ENCODE measurements at places on chromosomes 7 and 10. TPM values are rescaled to one million over a fixed set of nuclear protein-coding genes. Genes with fewer than 3 reads are reported as not detected.

The ACTR3C gene
- not detected for total RNA-seq

The RET gene
- 2.7 TPM for total RNA-seq

The GHITM gene
- 127 TPM for total RNA-seq

The FAM25C gene
- total RNA-seq, result not detected

The OR6B1 gene
- total RNA-seq, result not detected

The MYOF gene
- 1.6 TPM for total RNA-seq

The NAT16 gene
- not detected for total RNA-seq

The ABHD11 gene
- total RNA-seq, result 9.3 TPM

The ZC3HAV1L gene
- 7.1 TPM for total RNA-seq

The GPRIN2 gene
- total RNA-seq, result 6.9 TPM

The SPDYE1 gene
- not detected for total RNA-seq

- no peak overlapping the region for H3K27ac ChIP-seq
- DNase-seq, result no peak
These were observed 4.4 kb upstream of the MPP7 start for GRCh38 chr10:28307267-28307666.

DNA sequence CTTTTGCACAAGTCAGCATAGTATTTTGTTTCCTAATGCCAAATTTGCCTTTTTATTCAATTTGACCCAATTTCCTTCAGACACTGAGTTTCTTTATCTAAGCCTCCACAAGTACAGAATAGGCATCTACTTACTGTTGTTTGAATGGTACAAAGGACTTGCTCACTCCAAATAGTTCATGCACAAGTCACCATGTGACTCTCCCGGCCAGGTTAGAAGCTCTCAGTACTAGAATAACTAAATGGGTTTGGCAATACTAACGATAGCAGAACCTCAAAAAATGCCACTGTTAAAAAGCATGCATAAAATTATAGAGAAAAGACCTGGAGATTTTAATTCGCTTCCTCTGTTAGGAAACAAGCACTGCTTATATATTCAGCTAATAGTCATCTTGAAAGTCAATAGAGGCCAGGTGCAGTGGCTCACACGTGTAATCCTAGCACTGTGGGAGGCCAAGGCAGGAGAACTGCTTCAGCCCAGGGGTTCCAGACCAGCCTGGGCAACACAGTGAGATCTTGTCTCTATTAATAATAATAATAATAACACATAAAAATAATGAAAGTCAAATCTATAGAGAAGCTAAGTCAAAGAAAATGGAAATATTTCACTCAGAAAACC is 335.8 kb upstream of the MBL2 start:
- H3K4me1 ChIP-seq, result no peaks in the 10 kb centered on the region
- DNase-seq, result no peak
- H3K4me3 ChIP-seq, result no peak overlapping the region
- H3K27me3 ChIP-seq, result no peaks in the 10 kb centered on the region
- no peaks in the 10 kb centered on the region for H3K36me3 ChIP-seq
- no peak overlapping the region for H3K27ac ChIP-seq

- DNase-seq, result no peak
- H3K4me1 ChIP-seq, result peaks cover 11% of the 10 kb centered on the region
- no peak overlapping the region for H3K27ac ChIP-seq
- H3K27me3 ChIP-seq, result peaks cover 29% of the 10 kb centered on the region
- no peaks in the 10 kb centered on the region for H3K36me3 ChIP-seq
- H3K4me3 ChIP-seq, result no peak overlapping the region
These were observed 2.6 kb upstream of the TNS3 start for GRCh38 chr7:47584536-47584895.

DNA sequence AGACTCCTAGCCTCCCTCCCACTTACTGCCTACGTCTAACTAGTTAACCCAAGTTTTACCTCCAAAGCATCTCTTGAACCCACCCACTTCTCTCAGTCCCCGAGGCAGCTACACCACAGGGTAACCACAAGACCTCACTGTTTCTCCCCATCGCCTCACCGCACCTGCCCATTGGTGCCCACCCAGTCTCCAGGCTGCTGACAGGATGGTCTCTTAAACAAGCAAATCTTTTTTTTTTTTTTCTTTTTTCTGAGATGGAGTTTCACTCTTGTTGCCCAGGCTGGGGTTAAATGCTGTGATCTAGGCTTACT is 47.0 kb downstream of the DENND2A start:
- H3K27me3 ChIP-seq, result no peaks in the 10 kb centered on the region
- H3K27ac ChIP-seq, result no peak overlapping the region
- no peaks in the 10 kb centered on the region for H3K4me1 ChIP-seq
- no peak for DNase-seq
- no peak overlapping the region for H3K4me3 ChIP-seq

DNA sequence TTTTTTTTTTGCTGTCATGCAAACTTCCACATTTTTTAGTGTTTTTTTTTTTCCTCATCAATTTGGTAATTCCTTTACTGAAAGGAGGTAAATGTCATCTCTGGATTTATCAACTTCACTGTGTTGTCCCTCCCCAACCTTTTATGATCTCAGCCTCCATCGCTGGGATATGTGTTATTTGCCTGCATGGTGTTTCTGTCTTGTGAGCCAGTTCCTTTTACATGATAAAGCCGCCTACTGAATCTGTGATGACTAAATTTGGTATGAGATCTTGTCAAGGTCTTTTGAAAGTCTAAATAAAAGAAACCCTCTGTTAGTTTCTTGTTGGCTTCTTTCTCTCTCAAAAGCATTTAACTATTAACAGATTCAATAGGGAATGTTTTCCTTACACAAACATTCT is 39.3 kb downstream of the TAS2R41 start:
- peaks cover 16% of the 10 kb centered on the region for H3K4me1 ChIP-seq
- DNase-seq, result no peak
- no peak overlapping the region for H3K27ac ChIP-seq

- no peak overlapping the region for H3K4me3 ChIP-seq
- no peak overlapping the region for H3K27ac ChIP-seq
- H3K4me1 ChIP-seq, result no peaks in the 10 kb centered on the region
These were observed 126.6 kb upstream of the GNAI1 start for GRCh38 chr7:80008039-80008438.

- peaks cover 12% of the 10 kb centered on the region for H3K4me1 ChIP-seq
- no peak for DNase-seq
- no peaks in the 10 kb centered on the region for H3K27me3 ChIP-seq
- H3K4me3 ChIP-seq, result no peak overlapping the region
- no peaks in the 10 kb centered on the region for H3K36me3 ChIP-seq
These were observed 64.9 kb upstream of the NRBF2 start for GRCh38 chr10:63068246-63068645.

DNA sequence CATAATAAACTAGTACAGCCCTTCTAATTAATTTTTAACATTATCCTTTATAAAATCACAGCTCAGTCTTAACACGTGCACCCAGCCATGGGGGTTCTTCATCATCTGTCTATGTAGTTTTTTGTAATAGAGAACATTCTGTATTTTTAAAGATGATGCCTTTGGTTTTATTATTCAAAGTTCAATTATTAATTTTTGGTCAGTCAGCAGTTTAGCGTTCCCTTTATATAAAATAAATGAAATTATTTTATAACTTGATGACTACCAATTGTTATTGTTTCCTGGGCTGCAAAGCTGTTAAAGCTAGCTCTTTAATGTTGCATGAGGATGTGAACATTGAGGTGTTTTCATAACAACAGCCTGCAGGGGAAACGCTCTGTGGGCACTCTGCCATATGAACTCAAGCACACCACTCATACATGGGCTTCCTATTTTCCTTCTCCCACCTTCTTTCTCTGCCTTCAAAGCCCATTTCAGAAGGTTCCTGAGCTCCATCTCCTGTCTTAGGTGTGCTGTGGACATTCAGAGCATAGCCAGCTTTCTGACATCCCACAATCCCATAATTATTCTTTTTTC is 172.0 kb upstream of the YAE1 start:
- no peaks in the 10 kb centered on the region for H3K36me3 ChIP-seq
- no peak overlapping the region for H3K27ac ChIP-seq
- H3K4me1 ChIP-seq, result no peaks in the 10 kb centered on the region
- no peak for DNase-seq
- no peaks in the 10 kb centered on the region for H3K27me3 ChIP-seq

- H3K27ac ChIP-seq, result no peak overlapping the region
- no peak for DNase-seq
- no peaks in the 10 kb centered on the region for H3K27me3 ChIP-seq
These were observed 14.2 kb downstream of the PDLIM1 start for GRCh38 chr10:95276367-95277200.

- no peak overlapping the region for H3K27ac ChIP-seq
- peaks cover 6% of the 10 kb centered on the region for H3K4me1 ChIP-seq
- H3K4me3 ChIP-seq, result no peak overlapping the region
- H3K36me3 ChIP-seq, result no peaks in the 10 kb centered on the region
- no peak for DNase-seq
- H3K27me3 ChIP-seq, result peaks cover 11% of the 10 kb centered on the region
These were observed 351.5 kb upstream of the AUTS2 start for GRCh38 chr7:69246758-69247157.

DNA sequence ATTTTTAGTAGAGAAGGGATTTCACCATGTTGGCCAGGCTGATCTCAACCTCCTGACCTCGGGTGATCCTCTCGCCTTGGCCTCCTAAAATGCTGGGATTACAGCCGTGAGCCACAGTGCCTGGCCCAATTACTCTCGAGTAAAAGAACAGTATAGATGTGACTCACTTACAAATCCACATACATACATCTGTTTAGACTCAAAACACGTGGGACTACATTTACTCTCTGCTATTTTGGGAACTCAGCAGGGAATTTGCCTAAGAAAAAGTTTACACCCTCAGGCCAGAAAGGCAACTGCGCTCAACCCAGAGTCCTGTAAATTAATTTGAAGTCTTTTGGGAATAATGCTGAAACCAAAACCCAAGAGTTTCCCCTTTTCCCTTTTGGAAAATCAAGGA is 289.7 kb downstream of the KLF6 start:
- no peak overlapping the region for H3K27ac ChIP-seq
- H3K4me3 ChIP-seq, result no peak overlapping the region
- H3K4me1 ChIP-seq, result peaks cover 3% of the 10 kb centered on the region
- H3K36me3 ChIP-seq, result no peaks in the 10 kb centered on the region
- no peak for DNase-seq

- DNase-seq, result peak; percentile 36
- peaks cover 8% of the 10 kb centered on the region for H3K4me1 ChIP-seq
- no peak overlapping the region for H3K27ac ChIP-seq
- no peaks in the 10 kb centered on the region for H3K36me3 ChIP-seq
These were observed 2.6 kb upstream of the MUC12 start for GRCh38 chr7:100966542-100967291.

DNA sequence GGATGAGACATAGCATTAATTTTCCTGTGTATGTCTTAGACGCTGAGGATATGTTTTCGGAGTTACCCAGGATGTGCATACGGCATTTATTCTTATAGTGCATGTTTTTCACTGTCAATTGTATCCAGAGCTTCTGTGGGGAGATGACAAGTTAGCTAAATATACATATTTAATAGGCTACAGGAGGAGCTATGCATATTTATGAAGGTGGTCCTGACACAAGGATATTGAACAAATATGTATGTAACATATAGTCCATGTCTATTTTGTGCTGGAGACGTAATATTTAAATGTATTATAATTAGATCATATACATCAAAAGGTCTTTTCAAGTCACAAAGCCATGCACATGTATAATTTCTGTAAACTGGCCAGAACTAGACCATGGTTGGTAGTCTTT is 16.0 kb downstream of the IL6 start:
- DNase-seq, result no peak
- no peaks in the 10 kb centered on the region for H3K36me3 ChIP-seq
- H3K4me1 ChIP-seq, result no peaks in the 10 kb centered on the region
- H3K27ac ChIP-seq, result no peak overlapping the region

GRCh38 chr10:89476150-89476549 is 59.2 kb downstream of the SLC16A12 start:
- no peak overlapping the region for H3K4me3 ChIP-seq
- H3K27me3 ChIP-seq, result no peaks in the 10 kb centered on the region

- H3K36me3 ChIP-seq, result no peaks in the 10 kb centered on the region
- no peak for DNase-seq
- peaks cover 22% of the 10 kb centered on the region for H3K4me1 ChIP-seq
- H3K27me3 ChIP-seq, result no peaks in the 10 kb centered on the region
- H3K27ac ChIP-seq, result no peak overlapping the region
These were observed 1.9 kb upstream of the HERC4 start for GRCh38 chr10:68077026-68077425.

- H3K27ac ChIP-seq, result no peak overlapping the region
- H3K27me3 ChIP-seq, result no peaks in the 10 kb centered on the region
- no peak overlapping the region for H3K4me3 ChIP-seq
- no peak for DNase-seq
These were observed 118.3 kb downstream of the DGKI start for GRCh38 chr7:137728426-137728825.

GRCh38 chr7:101201695-101202602 is 1.1 kb upstream of the MOGAT3 start:
- H3K36me3 ChIP-seq, result no peaks in the 10 kb centered on the region
- no peaks in the 10 kb centered on the region for H3K4me1 ChIP-seq
- DNase-seq, result peak; percentile 40
- H3K4me3 ChIP-seq, result peak overlapping the region; percentile 44
- peaks cover 42% of the 10 kb centered on the region for H3K27me3 ChIP-seq

DNA sequence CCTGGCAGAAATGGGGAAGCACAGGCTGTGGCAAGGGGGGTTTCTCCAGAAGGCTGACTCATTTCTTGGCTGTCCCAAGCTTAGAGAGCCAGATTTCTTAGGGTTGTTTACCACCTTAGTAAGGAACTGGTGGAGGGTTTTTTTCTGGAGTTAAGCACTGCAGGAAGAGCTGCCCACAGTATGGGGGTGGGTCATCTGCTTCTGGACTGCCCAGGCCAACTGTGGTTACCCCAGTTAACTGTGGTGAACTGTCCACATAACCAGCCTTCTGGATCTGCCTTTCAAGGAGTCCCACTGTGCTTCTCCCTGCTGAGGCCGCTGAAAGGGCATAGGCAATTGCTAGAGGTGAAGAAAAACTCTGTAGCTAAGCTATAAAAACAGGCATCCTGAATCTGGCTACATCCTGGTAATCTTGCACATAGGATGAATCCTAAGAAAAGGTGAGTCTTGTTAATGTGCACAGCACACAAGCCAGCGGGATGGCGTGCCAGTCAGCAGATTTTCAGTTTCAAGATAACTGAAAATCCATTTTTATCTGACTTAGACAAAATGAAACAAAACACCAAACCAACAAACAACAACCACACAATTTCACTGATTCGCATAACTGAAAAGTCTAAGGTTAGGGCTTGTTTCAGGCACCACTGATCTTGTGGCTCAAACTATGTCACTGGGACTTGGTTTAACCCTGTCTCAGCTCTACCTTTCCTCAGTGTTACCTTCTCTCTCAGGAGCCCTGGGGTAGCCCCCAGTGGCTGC is 21.6 kb upstream of the TSPAN33 start:
- no peak overlapping the region for H3K4me3 ChIP-seq
- no peak for DNase-seq
- no peak overlapping the region for H3K27ac ChIP-seq
- H3K4me1 ChIP-seq, result peaks cover 5% of the 10 kb centered on the region
- no peaks in the 10 kb centered on the region for H3K27me3 ChIP-seq

DNA sequence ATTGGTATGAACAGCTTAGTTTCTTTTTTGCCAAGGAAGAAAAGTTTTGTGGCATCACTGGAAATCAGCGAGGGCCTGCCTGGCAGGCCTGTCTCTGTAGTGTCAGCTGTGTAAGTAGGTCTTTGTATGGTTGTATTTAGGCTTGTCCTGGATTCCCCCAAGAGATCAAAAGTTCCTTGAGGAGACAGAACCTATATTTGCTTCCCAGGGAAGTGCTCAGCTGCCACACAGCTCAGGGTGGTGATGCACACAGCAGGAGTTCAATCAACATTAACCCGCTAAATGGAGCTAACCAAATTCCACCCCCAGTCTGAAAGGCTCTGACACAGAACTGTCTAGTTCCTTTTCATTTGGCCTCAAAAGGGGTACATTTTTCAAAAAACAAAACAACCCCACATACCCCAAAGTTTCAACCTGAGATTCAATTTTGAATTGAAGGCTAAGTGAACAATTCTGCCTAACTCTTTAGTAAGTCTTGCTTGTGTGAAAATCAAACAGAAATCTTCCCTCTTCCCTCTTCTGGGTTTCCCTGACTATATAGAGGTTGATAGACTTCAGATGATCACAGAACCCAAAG is 124.4 kb downstream of the CLEC2L start:
- no peaks in the 10 kb centered on the region for H3K36me3 ChIP-seq
- no peak overlapping the region for H3K27ac ChIP-seq
- H3K4me1 ChIP-seq, result peaks cover 24% of the 10 kb centered on the region
- DNase-seq, result no peak
